EL (cell line): ENCODE measurements at places on chromosomes 7 and 10.

- no peak for DNase-seq
Measured at GRCh38 chr7:8278183-8278582, 16.2 kb upstream of the ICA1 start.

GRCh38 chr10:44343843-44344242, 41.1 kb downstream of the CXCL12 start:
- no peak for DNase-seq

DNA sequence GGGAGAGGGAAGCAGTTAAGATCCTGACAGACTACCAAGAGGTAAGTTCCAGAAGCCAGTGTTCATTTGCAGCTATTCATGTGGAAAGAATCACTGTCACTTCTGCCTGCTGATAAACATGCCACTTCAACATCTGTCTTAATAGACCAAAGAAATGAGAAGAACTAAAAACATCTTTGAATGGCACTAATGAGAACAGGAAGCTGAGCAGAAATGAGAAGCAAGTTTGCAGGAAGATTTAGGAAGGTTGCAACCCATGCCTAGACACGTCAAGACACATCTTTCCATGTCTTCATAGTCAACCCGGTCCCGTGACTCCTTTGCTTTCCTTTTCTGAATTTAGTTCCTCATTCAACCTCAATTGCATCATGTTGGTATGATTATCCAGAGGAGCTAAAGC, 180.0 kb downstream of the PDE1C start:
- DNase-seq, result no peak

DNA sequence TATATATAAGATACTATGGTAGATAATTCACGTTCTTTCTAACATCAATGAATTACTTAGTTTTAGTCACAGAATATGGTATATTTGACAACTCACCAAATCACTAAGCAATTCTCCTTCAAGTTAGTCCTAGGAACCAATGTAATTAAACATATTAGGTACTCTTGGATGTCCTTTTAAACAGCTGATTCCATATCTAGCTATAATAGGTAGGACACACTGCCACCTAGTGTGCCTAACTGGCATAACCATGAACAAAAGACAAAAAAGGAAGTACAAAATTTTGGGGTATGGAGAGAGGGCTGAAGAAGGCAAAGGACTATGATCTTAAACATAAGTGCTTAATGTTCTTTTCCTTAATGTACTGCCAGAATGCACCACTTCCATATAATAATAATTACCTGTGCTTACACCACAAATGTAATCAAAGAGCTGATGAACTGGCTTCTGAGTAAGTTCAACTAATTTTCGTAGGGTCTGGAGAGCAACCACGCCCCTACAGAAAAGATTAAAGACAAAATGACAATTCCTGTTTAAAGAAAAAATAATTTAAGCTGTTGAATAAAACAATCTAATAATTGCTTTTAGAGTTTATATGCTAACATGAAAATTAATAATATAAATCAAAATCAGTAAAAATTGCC, 28.7 kb downstream of the PNPLA8 start:
- peak; percentile 50 for DNase-seq

GRCh38 chr10:5692461-5693358, 8.1 kb downstream of the TASOR2 start:
- DNase-seq, result no peak

- DNase-seq, result no peak
Measured at GRCh38 chr7:105622106-105622731, 40.9 kb upstream of the EFCAB10 start.

DNA sequence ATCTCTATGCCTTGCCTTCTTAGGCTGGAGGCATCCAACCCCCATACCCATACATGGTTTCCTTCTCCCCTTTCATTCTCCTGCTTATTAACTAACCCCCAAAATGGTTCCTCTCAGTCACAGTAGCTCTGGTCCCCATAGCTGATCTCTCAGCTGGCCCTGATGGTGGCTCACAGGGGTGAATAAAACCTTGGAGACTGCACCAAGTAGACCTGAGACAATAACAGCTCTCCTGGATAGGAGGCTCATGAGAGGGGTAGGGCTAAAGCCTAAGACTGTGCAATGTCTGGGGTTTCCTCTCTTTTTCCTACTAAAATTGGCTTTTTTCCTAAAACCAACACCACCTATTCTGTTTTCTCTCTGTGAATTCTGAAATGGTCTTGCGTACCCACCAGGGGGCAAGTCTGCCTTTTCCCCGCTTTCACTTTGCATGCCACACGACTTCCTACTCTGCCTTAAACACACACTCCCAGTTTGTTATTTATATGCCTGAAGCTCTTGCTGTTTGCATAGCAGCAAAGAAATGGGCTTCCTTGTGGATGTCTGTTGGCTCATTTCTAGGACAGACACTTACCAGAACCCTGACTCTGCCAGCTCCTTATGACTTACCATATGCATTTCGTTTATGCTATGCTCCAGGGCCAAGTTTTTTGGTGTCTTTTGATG, 18.4 kb upstream of the PON1 start:
- DNase-seq, result no peak

DNA sequence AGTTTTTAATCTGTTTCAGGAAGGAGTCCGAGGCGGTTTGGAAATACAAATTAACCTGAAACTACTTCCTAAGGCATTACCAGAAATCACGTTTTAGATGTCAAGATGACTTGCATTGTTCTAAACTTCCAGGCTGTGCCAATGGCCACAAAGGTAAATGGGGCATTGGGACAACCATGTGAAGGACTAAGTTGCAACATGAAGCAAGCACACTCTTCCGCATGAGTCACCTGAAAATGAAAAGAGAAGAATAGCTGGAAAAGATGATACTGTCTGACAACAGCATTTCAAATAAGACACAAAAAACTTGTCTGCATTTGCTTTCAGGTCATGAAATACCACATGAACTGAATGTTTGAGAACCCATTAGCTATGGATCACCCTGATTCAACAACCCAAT, 262.1 kb downstream of the AHR start:
- no peak for DNase-seq

DNA sequence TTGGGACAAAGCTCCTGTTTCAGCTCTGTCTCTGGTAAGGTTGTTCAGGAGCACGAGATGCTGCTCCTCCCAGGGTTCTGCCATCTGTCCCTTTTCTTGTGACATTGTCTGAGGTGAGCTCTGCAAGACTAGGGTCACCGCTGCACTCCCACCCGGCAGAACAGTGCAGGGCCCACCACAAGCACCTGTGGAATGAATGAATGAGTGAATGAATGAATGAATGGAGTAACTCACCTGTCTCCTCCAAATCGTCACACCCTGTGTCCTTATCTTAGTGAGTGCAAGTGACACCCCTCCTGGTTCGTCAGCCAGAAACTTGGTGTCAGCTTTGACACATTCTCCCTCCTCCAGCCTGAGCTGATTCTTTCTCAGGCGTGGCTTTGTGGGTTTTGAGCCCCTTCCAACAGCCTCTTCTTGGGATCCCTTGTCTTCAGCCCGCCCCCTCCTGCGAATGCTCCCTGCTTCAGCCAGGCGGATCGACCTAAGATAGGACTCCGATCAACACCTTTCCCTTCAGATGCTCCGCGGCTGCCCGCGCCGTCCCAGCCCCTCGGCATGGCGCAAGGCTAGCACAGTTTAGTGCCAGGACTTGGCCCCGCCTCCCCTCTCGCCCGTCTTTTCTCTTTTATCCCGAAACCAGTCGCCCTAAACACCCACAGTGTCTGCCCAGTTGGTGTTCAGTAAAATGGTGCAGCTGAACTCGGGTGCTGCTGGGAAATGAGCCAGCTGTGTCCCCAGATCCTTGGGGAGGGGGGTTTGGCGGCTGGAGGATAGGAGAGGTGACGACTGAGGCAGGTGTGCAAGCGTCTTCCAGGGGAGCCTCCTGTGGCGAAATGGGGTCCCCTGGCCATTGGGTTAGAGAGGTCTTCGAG, 89.3 kb downstream of the BEND7 start:
- peak; percentile 22 for DNase-seq

- DNase-seq, result no peak
Measured at GRCh38 chr10:77518241-77518909, 119.2 kb downstream of the KCNMA1 start.

- DNase-seq, result no peak
Measured at GRCh38 chr10:116798859-116799258, 50.4 kb upstream of the ENO4 start.

- no peak for DNase-seq
Measured at GRCh38 chr7:41316410-41316809, 386.5 kb downstream of the INHBA start.

GRCh38 chr10:117972168-117972837, 74.4 kb downstream of the RAB11FIP2 start:
- no peak for DNase-seq

- DNase-seq, result no peak
Measured at GRCh38 chr10:73234695-73235094, 12.4 kb downstream of the DNAJC9 start.

DNA sequence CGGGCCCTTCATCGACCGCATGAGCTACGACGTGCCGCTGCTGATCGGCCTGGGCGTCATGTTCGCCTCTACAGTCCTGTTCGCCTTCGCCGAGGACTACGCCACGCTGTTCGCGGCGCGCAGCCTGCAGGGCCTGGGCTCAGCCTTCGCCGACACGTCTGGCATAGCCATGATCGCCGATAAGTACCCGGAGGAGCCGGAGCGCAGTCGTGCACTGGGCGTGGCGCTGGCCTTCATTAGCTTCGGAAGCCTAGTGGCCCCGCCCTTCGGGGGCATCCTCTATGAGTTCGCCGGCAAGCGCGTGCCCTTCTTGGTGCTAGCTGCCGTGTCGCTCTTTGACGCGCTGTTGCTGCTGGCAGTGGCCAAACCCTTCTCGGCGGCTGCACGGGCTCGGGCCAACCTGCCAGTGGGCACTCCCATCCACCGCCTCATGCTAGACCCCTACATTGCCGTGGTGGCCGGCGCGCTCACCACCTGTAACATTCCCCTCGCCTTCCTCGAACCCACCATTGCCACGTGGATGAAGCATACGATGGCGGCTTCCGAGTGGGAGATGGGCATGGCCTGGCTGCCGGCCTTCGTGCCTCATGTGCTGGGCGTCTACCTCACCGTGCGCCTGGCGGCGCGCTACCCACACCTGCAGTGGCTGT, 1.2 kb downstream of the SLC18A3 start:
- DNase-seq, result no peak

DNA sequence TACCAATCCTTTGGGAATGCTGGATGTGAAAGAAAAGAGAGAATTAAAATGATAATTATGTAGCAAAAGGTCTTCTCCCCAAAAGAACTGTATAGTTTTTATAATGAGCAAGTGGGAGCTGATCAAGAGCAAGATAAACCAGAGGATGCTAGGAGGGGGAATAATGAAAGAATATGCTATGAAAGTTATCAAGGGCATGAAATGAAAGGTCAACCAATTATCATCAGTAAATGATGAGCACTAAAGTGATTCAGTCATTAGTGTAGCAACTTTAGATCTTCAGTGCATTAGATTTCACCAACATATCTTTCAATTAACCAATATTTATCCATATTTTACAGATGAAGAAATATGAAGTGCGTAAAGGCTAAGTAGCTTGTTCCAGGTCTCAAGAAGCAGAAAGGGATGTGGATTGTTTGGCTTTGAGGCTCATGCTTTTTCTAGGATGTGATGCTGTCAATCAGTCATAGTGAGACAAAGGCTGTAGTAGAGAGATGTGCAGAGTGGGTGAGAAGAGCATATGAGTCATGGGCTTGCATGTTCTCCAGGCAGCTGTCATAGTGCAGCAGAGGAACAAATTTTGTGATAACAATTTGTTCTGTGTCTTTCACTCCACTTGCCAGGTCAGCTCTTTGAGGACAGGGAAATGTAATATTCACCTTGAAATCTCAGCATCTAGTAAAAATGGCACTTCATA, 5.7 kb upstream of the OR2F2 start:
- no peak for DNase-seq

DNA sequence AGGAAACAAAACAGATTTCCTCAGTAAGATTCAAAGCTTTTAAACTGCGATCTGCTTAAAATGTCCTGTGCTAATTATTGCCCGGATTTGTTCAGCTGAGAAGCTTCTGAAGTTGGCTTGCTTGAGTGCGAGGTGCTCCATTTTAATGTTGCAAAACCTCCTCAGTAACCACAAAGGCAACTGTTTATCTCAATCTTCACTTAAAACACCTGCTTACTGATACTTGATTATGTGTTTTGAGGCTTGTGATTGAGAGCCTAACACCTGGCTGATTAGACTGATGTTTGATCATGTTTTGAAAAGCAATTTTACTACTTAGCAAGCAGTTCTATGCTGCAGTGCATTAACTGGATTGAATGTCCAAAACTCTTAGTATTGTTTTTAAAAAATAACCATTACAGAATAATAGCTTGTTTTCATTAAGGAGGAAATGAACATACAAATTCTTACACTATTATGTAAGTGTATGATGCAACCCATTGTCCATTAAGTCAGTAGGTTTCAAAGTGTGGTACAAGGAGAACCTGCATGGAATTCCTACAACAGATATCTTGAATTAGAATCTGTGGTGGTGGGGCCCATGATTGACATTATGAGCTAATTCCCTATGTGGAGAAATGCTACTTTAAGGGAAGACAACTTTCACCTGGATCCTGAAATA, 96.9 kb upstream of the FAM180A start:
- no peak for DNase-seq

- DNase-seq, result peak; percentile 79
Measured at GRCh38 chr7:19558527-19558926, 150.3 kb downstream of the POLR1F start.

- DNase-seq, result no peak
Measured at GRCh38 chr7:18872344-18872743, 245.1 kb downstream of the TWIST1 start.

DNA sequence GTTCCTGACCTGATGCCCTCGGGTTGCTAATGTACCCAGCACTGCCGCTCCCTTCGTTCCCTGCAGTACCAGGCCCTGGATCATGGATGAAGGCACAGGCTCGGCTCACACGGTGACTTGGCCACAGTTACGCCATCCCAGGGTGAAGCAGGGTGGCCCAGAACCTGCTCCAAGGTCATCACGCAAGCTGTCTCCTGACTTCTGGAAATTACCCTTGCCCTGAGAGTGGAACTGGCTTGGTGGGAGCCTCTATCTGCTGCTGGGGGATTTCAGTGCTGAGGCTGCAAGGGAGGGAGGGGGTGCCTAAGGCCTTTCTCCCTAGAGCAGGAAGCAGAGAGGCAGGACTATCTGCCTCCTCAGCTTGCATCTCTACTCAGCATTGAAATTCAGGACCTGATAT, 36.6 kb downstream of the FIGNL1 start:
- DNase-seq, result no peak

- peak; percentile 32 for DNase-seq
Measured at GRCh38 chr7:77687100-77687746, 9.0 kb upstream of the RSBN1L start.

- no peak for DNase-seq
Measured at GRCh38 chr7:19144661-19145433, at the start of gene FERD3L. FERD3L (minus strand) TSS chr7:19145421; CDS start chr7:19145362, 59 bp downstream.

DNA sequence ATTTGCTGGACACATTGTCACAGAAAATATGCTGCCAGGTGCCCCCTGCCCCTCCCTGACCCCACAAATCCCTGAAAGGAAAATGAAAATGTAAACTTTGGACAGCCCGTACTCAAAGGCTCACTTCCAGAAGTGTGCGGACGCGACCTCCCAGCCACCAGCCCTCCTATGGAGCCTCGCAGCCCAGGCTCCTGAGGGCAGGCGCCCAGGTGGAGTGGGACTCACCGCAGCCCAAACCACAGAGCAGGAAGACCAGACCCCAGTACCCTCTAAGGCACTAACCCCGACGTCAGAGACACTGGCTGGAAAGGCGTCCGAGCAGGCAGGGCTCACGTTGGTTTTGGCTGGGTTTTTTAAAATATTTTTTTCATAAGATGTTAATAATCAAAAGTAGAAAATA, 57.3 kb downstream of the CSGALNACT2 start:
- no peak for DNase-seq
